ENCODE measurements at places on chromosomes 5 and 9.

- no peak for DNase-seq
Observed at GRCh38 chr5:135387629-135387960, 11.4 kb downstream of the MACROH2A1 start.

DNA sequence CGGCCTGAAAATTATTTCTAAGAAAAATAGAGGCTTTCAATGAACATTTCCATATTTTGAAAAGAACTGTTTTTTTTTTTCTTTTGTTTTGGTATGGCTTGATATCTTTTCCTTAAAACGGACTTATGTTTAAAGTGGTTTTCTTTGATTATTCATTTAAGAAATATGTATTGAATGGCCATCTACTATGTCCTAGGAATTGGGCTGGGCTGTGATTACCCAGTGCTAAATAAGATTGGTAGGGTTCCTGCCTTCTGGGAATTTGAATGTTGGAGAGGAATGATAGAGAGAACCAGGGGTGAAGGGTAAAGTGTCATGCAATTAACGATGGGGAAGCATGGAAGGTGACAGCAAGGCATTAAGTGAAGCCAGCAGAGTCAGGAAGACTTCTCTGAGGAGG is 33.2 kb downstream of the TNFSF8 start:
- no peak for DNase-seq

DNA sequence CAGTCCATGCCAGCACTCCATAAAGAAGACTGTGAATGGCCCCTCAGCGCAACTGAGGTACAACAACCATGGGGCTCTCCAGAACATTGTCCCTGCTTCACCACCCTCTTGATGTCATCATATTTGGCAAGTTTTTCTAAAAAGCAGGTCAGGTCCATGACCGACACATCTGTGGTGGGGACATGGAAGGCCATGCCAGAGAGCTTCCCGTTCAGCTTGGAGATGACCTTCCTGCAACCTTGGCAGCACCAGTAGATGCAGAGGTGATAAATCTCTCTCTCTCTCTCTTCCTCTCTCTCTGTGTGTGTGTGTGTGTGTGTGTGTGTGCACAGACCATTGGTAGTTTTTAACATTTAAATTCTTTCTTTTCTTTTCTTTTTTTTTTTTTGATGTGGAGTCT is 35.4 kb upstream of the AGXT2 start:
- DNase-seq = no peak

GRCh38 chr5:149646564-149646963 is 65.3 kb downstream of the ARHGEF37 start:
- DNase-seq = peak; percentile 45

DNA sequence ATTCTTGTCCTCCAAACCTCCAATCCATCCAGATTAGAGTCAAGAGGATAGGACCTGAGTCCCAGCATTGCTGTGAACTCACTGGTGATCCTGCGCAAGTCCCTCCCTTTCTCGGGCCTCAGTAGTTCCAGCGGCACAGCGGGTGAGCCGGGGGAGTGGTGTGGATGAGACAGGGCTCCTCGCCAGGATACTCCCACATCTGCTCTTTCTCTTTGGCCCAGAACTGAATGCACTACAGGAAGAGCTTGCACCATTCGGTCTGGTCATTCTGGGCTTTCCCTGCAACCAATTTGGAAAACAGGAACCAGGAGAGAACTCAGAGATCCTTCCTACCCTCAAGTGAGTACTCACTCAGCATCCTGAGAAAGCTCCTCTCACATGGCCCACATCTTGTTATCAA is 6.3 kb downstream of the GPX3 start:
- DNase-seq = no peak

- DNase-seq = no peak
Observed at GRCh38 chr9:13963005-13963653, 350.8 kb downstream of the NFIB start.
